Right hindlimb (tissue), 1 donor: ENCODE measurements at places on chromosomes 2 and 18.

DNA sequence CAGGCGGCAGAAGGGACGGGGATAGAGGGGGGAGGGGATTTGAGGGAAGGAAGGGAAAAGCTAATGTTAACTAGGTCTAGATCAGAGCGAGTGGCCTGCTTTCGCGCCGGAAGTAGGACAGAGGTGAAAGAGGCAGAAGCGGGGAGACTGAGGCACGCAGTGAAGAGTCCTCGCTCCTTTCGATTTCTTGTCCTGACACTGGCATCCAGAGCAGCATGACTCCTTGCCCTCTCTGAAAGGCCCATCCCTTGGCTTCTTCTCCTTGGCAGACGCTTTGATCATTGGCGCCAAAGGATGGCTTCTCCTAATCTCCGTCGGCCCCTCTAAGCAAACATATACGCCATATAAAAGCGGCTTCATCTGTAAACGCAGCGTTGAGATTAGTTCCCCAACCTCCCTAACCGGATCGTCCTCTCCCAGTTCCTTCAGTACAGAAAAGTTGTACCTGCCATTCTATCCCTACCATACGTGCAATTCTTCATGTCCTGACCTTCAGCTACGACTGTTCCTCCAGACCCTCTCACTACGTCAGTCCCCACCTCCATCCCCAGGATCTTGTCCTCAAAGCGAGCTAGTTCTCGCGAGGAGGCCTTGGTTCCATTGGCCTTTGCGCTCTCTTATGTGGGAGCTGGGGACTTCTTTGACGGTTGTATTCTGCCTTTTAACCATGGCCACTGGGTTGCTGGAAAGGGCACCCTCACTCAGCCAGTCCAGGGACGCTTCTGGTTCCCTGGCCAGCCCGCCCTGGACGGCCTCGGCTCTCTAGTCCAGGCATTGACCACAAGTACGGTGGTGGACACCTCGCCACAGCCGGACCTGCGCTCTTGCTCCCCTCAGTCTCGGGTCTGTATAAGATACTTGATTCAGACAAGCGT is 857 bp upstream of the NEUROD1 start:
- DNase-seq = no peak

- DNase-seq = no peak
Measured at GRCh38 chr2:84800194-84800805, 80.6 kb downstream of the TRABD2A start.

GRCh38 chr2:167509586-167509985 is 621.3 kb downstream of the XIRP2 start:
- peak; percentile 15 for DNase-seq

- DNase-seq = no peak
Measured at GRCh38 chr2:160719116-160719515, 225.5 kb upstream of the RBMS1 start.

DNA sequence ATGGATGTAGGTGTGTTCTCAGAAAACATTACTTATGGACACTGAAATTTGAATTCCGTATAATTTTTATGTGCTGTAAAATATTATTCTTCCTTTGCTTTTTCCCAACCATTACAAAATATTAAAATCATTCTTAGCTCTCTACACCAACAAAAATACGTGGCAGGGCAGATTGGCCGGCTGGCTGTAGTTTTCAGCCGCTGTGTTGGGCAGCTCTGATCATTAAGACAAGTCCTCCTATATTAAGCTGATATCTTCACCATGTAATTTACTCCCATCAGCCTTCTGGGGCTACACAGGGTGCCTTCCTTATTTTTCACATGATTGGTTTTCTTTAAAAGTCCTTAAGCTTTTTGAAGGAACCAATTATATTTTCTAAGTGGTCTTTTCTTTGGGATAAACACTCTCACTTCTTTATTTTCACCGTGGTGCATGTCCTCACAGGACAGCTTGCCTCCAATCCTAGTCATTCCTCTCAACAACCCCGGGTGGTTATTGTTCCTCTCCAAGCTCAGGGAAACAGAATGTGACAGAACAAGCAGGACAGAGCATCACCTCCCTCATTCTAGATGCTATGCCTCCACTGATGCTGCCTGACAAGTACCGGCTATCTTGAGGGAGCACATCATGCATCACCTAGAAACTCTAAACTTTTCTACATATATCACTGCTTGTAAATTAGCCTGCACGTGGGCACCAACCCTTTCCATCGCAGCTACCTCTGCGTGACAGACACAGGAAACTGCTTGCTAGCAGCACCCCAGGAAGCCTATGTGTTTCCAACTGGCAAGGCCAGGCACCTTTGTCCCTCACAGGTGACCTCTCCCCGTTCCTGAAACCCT is 362.3 kb downstream of the MYCN start:
- DNase-seq = no peak

DNA sequence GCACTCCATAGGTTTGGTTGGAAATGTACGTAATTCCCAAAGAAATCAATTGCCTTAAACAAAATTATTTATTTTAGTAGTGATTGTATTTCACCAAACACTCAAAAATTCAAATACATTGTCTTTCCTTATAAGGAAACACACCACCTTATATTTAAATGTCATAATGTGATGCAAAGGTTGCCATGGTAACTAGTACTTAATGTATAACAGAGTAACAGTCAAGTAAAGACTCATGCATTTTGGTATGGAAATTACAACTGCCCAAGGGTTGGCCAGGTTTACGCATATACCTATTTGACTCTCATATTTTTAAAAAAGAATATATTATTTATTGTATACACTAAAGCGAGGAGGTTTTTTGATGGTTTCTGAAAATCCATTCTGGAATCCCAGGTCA is 231.2 kb downstream of the TCF4 start:
- no peak for DNase-seq

GRCh38 chr2:187316040-187316439 is 132.0 kb downstream of the CALCRL start:
- no peak for DNase-seq

- no peak for DNase-seq
Measured at GRCh38 chr18:74482697-74483096, 13.5 kb upstream of the CNDP2 start.

GRCh38 chr2:220533485-220533884 is 906.1 kb downstream of the SLC4A3 start:
- DNase-seq = no peak

- DNase-seq = no peak
Measured at GRCh38 chr2:177579486-177580036, 187.0 kb downstream of the AGPS start.

DNA sequence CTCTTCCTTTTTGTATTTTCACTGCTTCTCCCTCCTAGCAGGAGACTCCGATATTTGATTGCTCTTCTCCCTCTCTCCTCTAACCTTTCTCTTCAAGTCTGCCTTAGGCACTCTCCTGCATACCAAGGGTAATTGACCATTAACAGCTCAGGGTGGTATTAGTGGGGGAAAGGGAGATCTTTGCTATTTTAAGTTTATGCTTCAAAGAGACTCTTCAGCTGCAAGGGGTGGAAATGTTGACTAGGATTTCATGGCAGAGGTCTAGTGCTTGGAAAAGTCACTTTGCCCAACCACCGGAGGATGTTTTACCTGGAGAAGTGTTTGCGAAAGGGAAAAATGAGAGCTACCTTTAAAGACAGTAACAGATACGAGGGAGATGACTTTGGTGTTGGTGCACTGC is 453.7 kb downstream of the SLC4A3 start:
- no peak for DNase-seq

DNA sequence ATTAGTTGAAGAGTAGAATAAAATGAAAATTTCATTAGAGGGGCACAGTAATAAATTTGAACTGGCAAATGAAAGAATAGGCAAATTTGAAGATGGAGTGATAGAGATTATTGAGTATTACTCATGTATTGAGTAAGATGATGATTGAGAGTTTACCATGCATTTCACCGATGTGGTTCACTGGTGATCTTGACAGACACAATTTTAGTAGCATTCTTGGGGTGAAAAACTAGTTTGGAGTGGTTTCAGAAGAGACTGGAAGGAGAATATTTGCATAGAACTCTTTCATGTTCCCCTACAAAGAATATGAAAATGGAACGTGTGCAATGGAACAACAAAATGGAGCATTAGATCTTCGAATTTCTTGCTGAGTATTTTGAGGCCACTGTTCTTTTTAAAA is 121.4 kb downstream of the ASXL3 start:
- DNase-seq = no peak

DNA sequence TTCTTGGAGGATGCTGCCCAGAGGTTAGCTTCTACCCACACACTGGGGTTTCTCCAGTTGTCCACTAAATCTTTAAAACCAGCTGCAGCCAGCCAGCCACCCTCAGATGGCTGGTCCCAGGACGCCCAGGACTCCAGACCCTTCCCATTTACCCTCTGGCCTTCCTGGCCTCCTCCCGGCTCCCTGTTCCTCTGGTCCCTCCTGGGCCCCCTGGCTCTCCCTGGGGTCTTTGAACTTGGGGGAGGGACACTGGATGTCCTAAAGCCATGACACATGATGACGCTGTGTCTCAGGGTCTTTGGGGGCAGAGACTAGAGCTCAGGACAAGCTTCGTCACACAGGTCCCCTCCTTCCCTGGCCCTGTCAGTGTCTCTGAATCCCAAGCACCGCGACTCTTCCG is 201.1 kb upstream of the HDAC4 start:
- no peak for DNase-seq

- DNase-seq = no peak
Measured at GRCh38 chr2:38978296-38978903, 88.7 kb downstream of the ARHGEF33 start.

DNA sequence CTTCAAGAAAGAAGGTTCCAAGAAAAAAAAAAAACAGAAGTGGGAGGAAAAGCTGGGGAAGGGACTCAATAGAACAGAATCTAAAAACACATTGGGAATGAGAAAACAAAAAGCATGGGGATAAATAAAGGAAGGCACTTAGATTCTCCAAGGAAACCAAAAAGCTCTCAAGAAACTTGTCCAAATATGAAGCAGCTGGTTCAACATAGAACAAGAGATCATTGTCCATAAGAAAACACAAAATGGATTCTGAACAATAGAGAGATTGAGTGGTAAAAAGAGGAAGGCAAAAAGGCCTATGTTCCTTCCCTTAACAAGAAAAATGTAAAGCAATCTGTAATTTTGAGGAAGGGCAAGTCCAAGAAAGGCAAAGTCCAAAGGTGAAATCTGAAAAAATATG is 32.9 kb upstream of the ALK start:
- no peak for DNase-seq

DNA sequence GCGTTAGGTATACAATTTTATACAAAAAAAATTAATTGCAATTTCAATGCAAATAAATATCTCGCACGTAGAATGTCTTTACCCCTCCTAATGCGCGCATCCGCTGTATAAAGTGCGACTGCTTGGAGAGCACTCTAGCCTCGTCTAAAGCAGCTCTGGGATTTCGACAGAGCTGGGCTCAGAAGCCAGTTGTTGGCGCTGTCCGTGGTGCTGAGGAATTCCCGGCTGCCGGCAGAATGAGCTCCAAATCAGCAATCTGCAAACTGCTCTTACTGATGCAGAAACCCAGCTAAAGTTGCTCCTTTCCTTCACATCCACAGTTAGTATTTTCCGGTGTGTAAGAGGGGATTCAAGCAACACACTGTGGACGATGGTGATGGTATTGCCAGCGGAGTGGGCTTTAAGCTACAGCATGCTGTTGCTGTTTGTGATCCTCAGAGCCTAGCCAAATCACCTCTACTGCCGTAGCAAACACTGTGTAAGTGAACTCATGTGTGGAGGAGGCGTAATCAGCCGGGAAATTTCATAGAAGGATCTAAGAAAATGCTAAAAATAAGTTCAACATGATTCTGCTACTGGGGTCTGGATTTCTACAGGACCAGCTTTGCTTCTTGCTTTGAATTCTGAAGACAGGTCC is at the start of gene VWC2L:
Gene VWC2L, plus strand, starts transcription at position 137 of the 637 bp plus-strand sequence. CDS start 3,140 bp downstream, outside the sequence.
- peak; percentile 88 for DNase-seq

DNA sequence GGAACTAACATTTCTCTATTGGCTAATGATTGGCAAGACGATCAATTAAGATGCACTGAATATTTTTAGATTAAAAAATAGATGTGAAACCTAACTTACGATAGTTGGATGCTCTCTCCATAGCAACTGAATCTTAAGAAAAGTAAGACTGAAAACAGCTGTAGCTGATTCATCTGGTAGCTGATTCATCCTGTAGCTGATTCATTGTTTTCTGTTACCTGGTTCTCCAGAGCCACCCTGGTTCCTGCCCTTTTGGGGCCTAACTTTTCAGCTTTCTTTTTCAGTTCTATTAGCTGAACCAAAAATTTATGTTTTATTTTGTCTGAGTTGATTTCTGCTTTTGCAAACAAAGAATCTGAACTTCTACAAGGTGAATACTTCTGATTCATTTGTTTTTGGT is 22.7 kb upstream of the SPR start:
- no peak for DNase-seq

DNA sequence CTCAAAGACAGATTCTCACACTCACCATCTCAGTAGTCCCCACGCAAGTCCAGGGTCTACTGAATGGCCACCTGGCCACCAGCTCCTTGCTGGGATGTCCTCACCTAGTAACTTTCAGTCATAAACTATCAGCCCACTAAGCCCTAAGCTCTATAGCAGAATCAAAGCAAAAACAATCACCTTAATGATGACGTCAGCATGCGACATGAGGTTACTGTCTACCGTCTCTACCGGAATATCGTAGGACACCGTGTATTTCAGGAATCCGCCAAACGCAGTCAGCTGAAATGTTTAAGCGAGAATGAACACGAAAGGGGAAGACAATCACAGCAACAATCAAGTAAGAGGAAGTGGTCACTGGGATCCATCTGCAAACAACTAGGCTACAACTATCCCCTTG is 81.8 kb downstream of the LAMA1 start:
- no peak for DNase-seq
